ENCODE measurements at places on chromosomes 16 and 17. TPM values are rescaled to one million over a fixed set of nuclear protein-coding genes. Genes with fewer than 3 reads are reported as not detected.
A peak's percentile ranks its signal among the peaks of the same experiment; 100 is the strongest.

GRCh38 chr16:83967838-83968305 is at the start of gene NECAB2:
NECAB2 (plus strand) TSS chr16:83968244; CDS start chr16:83968649, 405 bp downstream.
- DNase-seq = no peak

DNA sequence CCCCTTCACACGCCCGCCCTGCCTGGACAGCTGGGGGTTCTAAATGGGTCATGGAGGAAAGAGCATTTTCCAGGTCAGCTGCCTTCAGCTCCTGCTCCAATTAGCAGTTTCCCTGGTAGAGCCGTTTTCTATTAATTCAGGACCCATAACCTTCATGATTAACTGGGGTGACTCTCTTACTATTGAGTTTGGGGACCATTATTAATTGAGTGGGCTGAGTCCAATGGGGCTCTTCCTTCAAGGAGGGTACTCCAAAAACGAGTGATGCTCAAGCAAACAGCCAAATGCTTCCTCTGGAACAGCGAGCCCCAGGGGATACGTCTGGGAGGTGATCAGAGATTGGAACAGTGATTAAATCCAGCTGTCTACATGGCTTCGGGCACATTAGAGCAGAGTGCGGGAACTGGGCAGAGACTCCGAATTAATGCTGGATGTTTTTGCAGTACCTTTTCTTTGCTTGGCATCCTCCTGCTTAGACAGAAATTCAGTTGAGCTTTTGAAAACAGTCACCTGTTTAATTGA is 68.1 kb upstream of the CACNG3 start:
- no peak for DNase-seq

KRT23 gene
- not detected for total RNA-seq

MOSMO gene
- 16.2 TPM for total RNA-seq

MYH11 gene
- total RNA-seq = not detected

GRCh38 chr17:45828171-45828570 is 16.5 kb upstream of the SPPL2C start:
- no peak for DNase-seq

DNA sequence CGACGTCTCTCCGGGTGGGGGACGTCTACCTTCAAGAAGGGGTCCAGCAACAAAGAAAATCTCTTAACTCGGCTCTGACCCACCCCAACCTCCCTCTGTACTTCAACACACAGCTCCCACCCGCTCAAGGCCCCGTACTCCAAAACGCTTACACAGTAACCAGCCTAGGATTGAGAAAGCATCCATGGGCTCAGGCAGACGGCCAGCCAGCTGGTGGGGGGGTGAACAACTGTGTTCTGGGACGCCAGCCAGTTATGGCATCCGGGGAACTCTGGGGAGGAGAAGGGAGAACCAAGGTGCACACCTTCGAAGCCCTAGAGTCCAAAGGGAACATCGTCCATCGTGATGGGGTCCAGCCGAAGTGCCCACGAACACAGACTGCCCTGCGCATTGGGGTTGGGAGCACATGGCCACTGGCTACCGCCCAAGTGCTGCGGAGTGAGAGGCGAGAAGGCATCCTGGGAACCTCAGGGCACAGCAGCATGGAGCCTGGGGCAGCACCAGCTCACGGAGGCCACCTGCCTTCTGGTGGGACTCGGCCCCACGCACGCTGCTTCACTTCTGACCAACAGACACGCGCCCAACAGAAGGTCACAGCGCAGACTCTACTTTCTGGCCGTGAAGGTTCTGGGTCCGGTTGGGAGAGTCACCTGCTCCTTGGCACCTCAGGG is 14.3 kb downstream of the SLC16A3 start:
- peak; percentile 83 for DNase-seq

DNA sequence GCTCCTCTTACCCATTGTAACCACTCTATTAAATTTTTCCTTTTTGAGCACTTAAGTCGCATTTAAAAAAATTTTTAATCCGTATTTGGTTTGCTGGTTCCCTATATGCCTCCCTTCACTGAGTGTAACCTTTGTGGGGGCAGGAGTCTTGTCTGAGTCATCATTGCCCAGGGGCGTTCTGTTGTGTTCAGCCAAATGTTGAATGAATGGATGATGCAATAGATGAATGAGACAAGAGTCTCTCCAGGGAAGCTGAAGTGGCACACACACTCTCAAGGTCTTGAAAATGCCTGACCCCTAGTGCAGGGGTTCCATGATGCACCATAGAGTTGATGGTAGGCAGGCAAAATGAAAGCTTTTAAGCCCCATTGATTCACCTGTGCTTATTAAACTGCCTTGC is 123.0 kb upstream of the RBFOX1 start:
- peak; percentile 18 for DNase-seq

DNA sequence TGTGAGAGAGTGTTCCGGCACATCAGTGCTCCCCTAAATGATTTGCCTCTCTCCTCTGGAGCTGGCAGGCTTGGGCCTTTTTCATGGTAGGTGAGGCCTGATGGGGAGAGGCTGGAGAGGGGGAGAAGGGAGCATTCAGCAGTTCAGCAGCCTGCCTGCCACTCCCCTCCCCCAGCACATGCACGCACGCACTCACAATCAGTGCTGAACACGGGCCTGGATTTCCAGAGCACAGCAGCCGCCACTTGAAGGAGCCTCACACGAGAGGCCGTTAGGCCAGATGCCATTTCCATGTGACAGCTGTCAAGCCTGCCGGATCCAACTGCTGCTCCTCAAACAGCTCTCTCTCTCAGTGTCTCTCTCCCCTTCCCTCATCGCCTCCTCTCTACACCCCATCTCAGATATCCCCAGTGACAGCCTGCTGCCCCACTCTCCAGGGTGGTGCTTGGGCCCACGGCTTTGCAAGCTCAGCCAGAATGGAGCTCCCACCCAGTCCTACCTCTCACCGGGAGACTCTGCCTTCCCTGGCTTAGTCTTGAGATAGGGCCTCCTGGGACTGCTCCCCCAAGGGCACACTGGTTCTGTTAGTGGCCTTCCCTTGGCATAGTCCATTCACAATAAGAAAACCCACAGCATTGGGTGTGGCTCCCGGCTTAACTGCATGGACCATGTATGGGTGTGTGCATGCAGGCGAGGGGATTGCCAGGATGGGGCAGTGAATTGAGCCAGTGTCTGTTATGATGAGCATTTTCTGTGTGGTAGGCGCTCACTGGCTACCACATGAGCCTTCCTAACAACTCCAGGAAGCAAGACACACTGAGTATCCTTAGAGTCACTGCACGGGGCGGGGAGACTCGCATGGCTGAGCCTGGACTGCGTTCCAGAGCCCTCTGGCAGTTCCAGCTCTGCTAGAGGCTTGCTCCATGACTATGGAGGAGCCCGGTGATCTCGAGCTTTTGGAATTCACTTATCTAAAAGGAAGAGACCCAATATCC is 226.2 kb downstream of the CCDC182 start:
- DNase-seq = peak; percentile 44

- no peak for DNase-seq
Observed at GRCh38 chr17:31394544-31394943, 3.1 kb downstream of the RAB11FIP4 start.

DNA sequence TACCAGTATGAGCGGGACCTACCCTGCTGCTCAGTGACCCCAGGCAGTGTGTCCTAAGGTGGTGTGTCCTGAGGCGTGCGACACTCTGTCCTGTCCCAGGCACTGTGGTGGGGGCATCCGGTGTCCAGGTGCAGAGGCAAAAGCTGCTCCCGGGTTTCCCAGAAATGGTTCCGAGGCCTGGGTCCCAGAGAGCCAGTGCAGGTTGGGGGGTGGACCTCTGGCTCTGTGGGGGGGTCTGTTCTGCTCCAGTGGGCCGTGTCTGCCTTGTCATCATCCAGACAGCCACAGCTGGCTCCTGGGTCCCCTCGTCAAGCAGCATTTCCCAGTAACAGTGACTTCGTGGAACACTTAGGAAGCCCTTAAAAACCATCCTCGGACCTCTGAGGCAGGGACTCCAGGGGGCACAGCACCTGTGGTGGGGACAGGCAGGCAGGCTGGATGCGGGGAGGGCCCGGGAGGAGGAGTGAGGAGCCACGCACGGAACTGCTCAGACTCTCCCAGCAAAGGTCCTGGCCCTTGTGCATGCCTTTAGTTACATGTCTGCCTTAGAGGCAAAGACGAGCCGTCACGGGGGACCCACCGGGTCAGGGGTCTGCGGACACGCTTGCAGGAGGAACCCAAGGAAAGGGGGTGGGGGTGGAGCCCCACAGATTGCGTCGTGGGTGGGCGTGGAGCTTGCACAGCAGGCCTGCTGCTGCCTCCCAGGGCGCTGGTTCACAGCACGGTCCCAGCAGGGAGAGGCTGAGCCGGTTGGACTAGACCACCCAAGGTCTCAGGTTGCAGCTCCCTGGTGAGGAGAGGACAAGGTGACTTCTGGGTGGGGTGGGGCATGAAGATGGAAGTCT is 5.6 kb downstream of the SLC16A3 start:
- DNase-seq = no peak

- DNase-seq = no peak
Observed at GRCh38 chr16:58378401-58378800, 13.9 kb upstream of the GINS3 start.

DNA sequence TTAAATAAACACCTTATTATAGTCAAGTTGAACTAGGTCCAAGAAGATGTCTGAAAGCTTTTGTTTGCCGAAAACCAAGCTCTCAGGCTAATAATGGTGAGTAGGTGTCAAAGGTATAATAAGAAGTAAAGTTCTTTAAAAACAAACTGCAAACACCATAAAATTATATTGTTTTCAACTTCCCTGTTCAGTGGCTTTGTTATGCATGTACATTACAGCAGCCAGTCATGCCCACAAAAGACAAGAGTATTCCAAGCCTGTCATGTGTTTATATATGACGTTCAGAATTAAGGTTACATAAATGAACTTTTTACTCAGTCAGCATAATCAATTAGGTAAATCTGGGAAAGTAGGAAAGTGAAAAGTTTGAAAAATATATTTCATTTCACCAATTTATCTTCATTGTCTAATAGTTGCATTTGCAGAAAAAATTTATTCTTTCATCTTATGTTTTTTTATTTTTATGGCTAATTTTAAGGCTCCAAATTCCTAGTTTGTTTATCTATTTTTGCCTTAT is 928.7 kb upstream of the SOX9 start:
- DNase-seq = no peak

DNA sequence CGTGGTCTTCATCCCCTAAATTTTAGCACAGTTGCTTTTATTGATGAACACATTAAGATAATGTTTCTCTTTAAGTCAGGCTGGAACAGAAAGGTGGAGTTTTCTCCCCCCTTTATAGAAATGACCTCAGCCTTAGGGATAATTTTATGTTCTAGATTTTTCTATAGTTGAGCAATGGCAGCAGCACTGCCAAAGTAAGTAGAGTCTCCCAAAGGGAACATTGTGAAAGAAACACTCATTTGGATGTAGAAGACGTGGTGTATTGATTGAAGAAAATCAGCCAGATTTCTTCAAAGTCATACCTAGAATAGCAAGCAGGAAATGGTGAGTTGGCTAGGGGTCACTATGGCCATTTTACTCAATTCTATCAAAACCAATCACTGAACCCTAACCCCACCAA is 122.5 kb downstream of the DNAH9 start:
- DNase-seq = no peak

SYCE1L gene
- total RNA-seq = 0.68 TPM

GRCh38 chr17:35901631-35902175 is 21.5 kb upstream of the CCL5 start:
- DNase-seq = no peak

TBC1D3 gene
- total RNA-seq = not detected

DNA sequence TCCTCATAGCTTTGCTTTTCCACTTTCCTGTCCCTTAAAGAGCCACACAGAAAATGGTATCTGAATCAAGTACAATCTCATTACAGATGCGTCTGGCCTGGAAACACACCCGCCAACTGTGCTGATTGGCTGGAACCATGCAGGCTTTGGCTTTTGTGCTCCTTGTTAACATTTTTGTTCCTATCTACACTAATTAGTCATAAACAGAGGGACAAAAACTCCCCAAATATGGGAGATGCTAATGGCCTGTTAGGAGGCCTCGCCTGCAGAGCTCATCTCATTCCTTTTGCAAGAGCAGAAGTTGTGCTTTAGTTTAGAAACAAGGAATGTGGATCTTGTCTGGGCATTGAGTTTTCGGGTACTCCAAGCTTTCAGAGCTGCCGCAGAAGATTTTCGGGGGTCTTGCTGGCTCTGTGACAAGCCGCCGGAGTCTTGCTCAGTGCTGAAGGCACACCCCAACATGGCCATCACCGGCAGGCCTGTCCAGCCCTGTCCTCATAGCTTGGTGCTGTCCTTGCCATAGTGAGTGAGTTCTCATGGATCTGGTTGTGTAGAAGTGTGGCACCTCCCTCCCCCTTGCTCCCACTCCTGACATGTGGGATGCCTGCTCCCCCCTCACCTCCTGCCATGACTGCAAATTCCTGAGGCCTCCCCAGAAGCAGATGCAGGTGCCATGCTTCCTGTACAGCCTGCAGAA is 69.8 kb downstream of the METRNL start:
- DNase-seq = no peak

DNA sequence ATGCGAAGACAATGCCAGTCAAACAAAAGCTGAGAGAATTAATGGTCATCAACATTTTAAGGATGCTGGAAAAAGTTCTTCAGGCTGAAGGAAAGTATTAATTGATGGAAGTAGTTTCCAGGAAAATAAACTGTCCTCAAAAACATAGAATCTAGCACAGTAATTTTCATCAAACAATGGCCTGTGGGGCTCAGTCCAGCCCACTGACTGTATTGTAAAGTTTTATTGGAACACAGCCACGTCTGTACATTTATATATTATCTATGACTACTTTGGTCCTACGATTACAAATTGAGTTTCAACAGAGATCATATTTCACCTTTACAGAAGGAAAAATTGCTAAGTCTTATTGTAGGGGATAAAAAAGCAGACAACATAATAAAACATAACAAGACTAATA is 484.5 kb downstream of the KCNJ2 start:
- DNase-seq = no peak

- peak; percentile 31 for DNase-seq
Observed at GRCh38 chr16:24041834-24042631, 206.2 kb downstream of the PRKCB start.

- no peak for DNase-seq
Observed at GRCh38 chr17:66518108-66518507, 215.7 kb downstream of the PRKCA start.

DNA sequence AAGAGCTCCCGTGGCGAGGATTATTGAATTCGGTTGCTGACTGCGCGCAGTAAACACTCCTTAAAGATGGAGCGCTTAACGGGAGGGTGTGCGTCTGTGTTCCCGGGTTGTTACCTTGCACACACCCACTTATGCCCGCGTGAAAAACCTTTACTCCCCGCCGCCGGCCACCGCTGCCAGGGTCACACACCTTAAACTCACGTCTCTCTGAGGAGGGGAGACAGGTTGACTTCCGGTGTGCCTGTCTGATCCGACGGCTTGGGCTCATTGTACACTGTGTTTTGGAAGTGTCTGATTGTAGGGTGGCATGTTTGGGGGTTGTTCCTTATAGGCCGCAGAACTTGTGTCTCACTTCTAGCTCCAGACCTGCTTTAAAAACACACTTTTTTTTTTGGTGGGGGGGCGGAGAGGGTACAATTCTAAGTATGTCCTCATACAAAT is 66.8 kb downstream of the KPNA2 start:
- no peak for DNase-seq

All from H4 (cell line).